Erythroblast (primary cell): ENCODE measurements at places on chromosomes 3 and 15.

- no peak for DNase-seq
Observed at GRCh38 chr3:125967156-125967555, 1.8 kb upstream of the ROPN1B start.

DNA sequence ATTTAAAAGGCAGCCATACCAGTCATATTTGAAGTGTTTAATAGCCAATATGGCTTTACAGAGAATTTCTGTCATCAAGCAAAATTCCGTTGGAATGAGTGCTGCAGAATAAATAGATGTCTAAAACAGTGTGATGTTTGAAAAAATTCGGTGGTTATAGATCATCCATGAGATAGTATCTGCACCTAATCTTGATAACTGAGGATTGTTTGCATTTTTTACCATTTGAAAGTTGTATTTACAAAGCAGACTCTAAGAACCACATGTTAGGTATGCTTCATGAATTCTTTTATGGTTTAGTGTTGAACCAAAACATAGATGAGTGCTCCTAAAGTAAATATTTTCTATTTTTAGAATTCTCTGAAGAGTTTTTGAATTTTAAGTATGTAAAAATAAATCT, 476.1 kb downstream of the NAALADL2 start:
- DNase-seq = no peak

DNA sequence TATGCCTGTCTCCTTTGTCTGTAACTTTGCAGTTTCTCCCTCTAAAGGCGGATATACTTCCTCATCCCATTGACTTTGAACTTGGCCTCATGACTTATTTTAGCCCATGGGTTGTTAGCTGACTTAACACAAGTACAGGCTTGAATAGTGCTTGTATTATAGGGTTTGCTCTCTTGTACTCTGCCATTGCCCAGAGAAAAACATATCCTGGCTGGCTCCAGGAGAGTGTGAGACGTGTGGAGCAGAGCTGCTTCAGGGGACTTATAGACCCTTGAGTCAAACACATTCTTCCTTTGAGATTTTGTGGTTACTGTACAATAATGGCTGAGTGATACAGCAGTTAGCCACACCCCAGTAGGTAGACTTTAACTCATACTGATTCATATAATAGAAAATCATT, 124.0 kb downstream of the RAP2B start:
- no peak for DNase-seq

- no peak for DNase-seq
Observed at GRCh38 chr15:40513609-40514008, 42.8 kb downstream of the CHST14 start.

DNA sequence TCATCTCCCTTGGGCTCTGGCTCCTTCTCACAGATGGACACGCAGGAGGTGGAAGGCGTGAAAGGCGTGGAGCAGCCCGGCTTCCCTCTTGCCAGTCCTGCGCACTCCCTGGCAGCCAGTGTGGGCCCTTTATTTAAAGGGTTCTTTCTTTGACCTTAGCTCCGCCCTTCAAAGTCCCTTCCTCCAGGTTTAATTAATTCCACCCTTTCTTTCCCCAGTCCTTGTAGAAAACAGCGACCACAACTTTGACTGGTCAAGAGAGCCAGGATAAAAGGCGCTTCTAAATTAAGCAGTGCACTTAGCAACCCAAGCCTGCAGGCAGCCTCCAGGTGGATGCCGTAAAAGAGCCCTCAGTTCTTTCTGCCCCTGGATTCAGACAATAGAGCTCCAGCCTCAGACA, at the start of gene HDC:
Gene HDC, minus strand, starts transcription at position 107 of the 400 bp plus-strand sequence. Its CDS starts 103 bp downstream, at position 4.
- no peak for DNase-seq

GRCh38 chr15:81596159-81596865, 222.3 kb upstream of the TMC3 start:
- no peak for DNase-seq

DNA sequence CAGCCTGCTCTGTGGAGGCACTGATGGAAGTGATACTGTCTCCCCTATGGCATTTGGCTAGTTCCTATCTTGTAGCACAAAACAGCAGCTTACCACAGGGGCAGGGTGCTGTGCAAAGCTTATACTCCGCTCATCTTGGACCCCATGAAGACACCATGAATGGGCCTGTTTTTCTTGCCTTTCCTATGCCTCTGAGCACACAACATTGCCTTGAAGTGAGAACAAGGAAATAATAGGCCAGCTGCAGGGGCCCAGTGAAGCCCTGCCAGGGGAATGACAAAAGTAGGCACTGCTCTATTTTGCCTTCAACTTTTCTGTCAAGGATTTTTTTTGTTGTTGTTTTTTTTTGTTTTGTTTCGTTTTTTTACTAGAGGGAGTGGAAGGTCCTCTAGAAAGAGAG, 110.3 kb downstream of the PDE8A start:
- no peak for DNase-seq
